ENCODE measurements at places on chromosomes 16 and 17. TPM values are rescaled to one million over a fixed set of nuclear protein-coding genes. Genes with fewer than 3 reads are reported as not detected.

DNA sequence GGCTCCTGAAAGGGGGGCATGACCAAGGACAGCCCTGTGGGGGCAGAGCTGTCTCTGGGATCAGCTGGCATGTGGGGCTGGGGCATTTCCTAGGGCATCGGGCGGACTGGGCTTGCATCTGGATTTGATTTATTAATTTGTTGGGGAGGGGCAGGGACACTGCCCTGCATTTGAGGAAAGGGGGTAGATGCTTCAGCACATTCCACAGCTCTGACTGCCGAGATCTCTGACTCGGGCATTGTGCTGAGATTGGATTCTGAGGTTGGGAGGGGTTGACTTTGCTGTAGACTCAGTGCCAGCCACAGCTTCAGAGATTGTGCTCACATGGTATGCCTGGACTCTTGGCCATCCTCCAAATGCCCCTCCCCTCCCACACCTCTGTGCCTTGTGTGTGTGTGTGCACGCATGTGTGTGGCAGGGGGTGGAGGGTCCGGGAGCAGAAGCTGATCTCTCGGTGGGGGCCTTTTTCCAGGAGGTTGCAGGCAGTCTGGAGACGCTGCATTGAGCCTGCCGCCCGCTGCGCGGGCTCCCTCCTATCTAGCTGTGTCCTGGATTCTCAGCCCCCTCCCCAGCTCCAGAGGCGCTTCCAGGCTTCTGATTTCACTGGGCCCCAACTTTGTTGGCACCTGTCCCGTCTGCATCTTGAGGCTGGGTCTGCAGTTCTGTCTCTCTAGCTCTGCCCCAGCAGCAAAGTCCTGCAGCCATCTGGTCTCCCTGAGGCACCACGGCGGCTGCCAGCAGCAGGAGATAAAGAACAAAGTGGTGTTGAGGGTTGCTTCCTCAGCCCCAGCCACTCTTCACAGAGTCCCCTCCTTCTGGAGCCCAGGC, 14.9 kb downstream of the IGFBP4 start:
- H3K36me3 ChIP-seq: peaks cover 8% of the 10 kb centered on the region
- H3K27me3 ChIP-seq: no peaks in the 10 kb centered on the region

Gene MILR1
- total RNA-seq: 2.2 TPM

DNA sequence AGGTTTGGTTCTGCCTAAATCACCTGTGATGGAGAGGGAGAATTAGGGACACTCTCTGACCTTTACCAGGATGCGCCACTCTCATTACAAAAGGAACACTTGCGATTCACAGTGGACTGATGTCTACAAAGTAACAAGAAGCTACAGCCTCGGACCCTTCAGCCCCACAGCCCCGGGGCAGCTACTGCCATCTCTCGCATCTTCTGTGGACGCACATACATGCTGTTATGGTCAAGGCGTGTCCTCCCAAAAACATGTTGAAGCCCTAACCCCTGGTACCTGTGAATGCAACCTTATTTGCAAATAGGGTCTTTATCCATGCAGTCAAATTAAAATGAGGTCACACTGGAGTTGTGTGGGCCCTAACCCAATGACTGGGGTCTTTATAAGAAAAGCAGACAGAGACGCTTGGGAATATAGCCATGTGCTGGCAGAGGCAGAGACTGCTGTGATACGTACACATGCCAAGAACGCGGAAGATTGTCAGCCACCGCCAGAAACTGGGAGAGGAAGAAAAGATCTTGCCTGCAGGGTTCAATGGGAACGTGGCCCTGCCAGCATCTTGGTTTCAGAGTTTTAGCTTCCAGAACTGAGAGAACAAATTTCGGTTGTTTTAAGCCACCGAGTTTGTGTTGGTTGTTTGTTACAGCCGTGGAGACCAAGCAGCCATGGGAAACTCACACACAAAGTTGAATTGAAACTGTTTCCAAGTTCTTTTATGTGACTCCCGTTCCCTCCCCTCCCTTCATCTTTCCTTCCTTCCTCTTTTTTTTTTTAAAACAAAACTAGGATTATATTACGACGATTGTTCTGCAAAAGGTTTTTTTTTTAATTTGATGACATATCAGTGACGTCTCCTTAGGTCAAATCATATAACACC, 23.1 kb downstream of the ATP2C2 start:
- H3K36me3 ChIP-seq: no peaks in the 10 kb centered on the region
- H3K27ac ChIP-seq: no peak overlapping the region
- H3K4me3 ChIP-seq: no peak overlapping the region
- H3K4me1 ChIP-seq: no peaks in the 10 kb centered on the region
- DNase-seq: no peak
- no peaks in the 10 kb centered on the region for H3K27me3 ChIP-seq

GRCh38 chr17:75516619-75517296, 430 bp downstream of the TSEN54 start:
- peak; percentile 42 for DNase-seq
- no peaks in the 10 kb centered on the region for H3K27me3 ChIP-seq
- H3K4me3 ChIP-seq: peak overlapping the region; percentile 74
- H3K27ac ChIP-seq: peak overlapping the region; percentile 65
- peaks cover 22% of the 10 kb centered on the region for H3K36me3 ChIP-seq

GRCh38 chr16:55252577-55252976, 71.4 kb upstream of the IRX6 start:
- H3K36me3 ChIP-seq: no peaks in the 10 kb centered on the region
- H3K4me1 ChIP-seq: no peaks in the 10 kb centered on the region
- H3K27me3 ChIP-seq: no peaks in the 10 kb centered on the region
- H3K4me3 ChIP-seq: no peak overlapping the region
- H3K27ac ChIP-seq: no peak overlapping the region

DNA sequence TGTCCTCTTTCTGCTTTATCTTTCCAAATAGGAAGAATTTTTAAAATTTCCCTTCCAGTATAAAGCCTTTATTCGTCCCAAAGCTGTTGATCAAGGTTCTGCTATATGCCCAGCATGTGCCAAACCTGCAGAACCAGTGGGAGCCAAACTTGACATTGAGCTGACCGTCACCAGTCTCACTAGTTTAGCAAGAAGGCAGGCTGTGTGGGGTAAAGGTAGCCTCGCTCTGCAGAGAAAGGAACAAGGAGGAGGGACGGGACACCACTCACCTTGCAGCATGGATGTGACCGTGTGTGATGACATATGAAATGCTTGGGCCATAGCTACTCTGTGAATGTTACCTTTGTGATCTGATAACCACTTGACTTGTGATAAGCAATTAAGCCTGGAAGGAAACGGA, 392.2 kb downstream of the CPPED1 start:
- H3K4me3 ChIP-seq: no peak overlapping the region
- no peak for DNase-seq
- H3K4me1 ChIP-seq: peaks cover 18% of the 10 kb centered on the region
- H3K27ac ChIP-seq: no peak overlapping the region
- no peaks in the 10 kb centered on the region for H3K36me3 ChIP-seq
- no peaks in the 10 kb centered on the region for H3K27me3 ChIP-seq

Gene TM4SF5
- total RNA-seq: not detected

Data from natural killer cell (primary cell).